CD4-positive, alpha-beta T cell treated with Interleukin-10 for 1 hour (primary cell): ENCODE measurements at places on chromosomes 6 and 20.

GRCh38 chr20:57280221-57280620 lies 13.8 kb upstream of the BMP7 start:
- DNase-seq, result no peak

- no peak for DNase-seq
Measured at GRCh38 chr6:28433119-28433518, 10.2 kb downstream of the ZSCAN23 start.

DNA sequence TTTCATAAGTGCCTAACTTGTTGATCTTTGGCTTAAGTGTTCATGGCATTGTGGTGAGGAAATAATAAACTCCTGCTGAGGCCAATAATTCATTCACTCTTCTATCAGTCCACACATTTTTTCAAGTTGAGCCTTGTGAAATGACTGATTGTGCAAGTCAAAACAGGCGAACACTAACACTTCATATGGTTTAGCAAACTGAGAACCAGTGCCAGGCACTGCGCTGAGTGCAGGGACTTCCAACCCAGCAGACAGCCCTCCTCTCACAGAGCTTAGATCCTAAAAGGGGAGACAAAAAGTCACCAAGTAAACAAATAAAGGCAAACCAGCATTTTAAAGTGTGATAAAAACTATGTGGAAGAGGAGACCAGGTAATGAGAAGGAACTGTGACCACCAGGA lies 435.0 kb downstream of the PTPRT start:
- no peak for DNase-seq

GRCh38 chr6:27922949-27923348 lies 10.8 kb upstream of the OR2B2 start:
- DNase-seq, result no peak

- no peak for DNase-seq
Measured at GRCh38 chr6:170046791-170047626, 243.9 kb downstream of the DLL1 start.

- no peak for DNase-seq
Measured at GRCh38 chr6:126156973-126157372, 170.6 kb downstream of the TRMT11 start.

GRCh38 chr6:41964201-41964887 lies 22.7 kb upstream of the CCND3 start:
- no peak for DNase-seq

DNA sequence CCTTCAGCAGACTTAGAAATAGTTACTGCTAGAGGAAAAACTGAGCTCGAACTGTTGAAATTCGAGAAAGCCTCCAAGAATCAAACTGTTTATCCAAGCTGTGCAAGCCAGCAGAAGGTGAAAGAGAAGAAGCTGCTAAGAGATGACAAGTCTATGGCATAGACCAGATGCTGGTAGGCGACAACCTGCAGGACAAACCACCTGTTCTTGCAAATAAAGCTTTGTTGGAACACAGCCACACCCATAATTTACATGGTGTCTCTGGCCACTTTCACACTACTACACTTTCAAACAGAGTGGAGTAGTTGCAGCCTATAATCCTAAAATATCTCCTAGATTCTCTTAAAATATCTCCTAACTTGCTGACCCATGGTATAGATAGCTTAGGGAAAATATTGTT lies 33.3 kb downstream of the TNFRSF21 start:
- DNase-seq, result no peak

DNA sequence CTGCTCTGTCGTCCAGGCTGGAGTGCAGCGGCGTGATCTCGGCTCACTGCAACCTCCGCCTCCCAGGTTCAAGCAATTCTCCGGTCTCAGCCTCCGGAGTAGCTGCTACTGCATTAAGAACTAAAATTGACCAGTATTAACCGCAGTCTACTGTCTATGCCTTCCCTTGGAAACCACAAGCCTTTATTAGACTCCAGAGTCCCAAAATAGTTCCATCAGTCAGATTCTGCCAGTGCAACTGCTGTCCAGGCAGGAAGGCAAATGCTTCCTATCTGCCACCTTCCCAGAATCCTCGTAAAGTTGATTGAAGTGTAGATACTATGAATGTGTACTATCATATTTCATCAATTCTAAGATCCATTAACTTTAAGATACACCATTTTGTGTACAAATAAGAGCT lies 16.7 kb downstream of the KAT14 start:
- no peak for DNase-seq

- no peak for DNase-seq
Measured at GRCh38 chr6:34951731-34952130, 62.7 kb downstream of the ANKS1A start.

DNA sequence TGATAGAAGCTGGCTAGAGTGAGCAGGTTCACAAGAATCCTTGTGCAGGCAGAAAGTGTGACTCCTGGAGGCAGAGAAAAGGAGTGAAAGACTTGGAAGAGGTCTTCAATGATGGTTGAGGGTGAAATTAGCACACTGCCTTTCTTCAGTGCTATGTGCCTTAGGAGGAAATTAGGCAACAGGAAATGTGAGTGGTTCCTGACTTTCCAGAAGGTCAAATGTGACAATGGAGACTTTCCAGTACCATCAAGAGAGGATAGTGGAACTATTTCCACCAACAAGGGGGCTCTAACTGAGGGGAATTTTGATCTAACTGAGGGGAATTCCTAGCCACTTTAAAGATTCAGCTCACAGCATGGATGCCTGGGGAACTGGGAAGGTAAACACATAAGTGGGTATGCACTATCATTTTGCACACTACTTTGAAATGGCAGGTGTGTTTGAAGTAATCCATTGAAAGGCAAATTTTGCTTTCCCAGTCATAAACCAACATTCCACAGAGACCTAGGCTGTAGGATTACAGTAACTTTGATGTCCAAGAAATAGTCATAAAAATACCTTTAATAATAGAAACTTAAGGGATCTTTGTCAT lies 90.0 kb downstream of the PERP start:
- DNase-seq, result no peak

- no peak for DNase-seq
Measured at GRCh38 chr6:140012150-140012549, 637.7 kb upstream of the CITED2 start.

- no peak for DNase-seq
Measured at GRCh38 chr6:279341-280029, 12.8 kb upstream of the DUSP22 start.

- no peak for DNase-seq
Measured at GRCh38 chr20:22241609-22242008, 342.8 kb downstream of the FOXA2 start.

DNA sequence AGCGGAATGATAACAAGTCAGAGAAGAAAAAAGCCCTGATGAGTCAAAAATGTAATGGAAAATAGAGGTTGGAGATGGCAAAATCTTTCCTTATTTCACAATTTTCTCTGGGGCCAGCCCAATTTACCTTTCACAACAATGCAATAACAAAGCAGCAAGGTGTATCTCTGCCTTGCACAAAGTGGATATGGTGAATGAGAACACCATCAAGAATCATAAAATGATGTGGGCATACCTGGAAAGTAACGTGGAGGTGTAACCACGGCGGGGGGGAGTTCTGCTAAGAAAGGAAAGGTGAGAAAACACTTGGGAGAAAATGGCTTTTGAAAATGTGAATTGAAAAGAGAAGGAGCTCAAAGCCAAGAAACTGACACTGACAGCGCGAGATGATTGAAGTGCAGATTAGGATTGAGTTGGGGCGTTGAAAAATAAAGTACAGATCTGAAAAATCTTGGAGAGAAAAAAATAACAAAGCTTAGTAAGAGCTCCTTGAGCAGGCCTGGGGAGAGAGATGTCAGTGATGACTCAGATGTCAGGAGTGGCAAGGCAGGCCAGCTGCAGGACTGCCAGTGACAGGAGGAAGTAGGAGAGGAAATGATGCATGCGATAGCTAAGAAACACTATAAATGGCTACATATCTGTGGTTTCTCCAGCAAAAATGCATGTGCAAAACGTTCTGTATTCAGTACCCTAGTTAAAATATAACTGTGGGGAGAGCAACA lies 26.2 kb downstream of the ARHGAP18 start:
- DNase-seq, result peak; percentile 73

- DNase-seq, result no peak
Measured at GRCh38 chr6:114304304-114304887, 38.4 kb downstream of the HS3ST5 start.

DNA sequence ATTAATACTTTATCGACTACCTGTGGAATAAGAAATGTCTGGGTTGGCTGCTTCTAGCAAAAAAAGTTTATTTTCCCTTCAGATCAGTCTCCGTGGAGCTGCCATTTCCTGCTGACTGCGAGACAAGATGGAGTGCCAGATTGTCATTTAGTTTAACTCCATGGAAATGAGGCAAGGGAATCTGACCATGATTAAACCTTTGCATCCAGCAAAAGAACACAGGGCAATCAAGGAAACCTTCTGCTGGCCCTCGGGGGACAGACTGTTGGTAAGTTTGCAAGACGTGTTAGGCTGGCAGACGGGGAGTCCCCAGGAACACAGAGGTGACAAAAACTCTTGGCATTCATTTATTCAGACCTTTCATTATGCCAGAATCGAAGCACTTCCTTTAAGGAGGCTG lies 52.2 kb upstream of the SPACA1 start:
- DNase-seq, result no peak

DNA sequence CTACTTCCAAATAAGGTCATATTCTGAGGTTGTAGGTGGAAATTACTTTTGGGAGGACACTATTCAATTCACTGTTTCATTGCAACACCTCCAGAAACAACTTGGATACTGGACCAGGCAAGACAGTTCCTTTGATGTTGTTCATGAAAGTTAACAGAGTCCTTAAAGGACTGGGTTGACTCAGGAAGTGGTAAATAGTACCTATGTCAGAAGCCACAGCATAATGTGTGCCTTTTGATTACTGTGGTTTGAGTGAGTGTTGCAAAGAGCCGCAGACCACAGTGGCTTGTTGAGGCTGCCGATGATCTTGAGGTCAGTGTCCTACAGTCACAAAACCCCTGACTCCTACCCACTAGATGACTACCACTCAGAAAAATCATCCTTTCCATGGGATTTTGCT lies 10.9 kb downstream of the IL20RA start:
- peak; percentile 76 for DNase-seq

DNA sequence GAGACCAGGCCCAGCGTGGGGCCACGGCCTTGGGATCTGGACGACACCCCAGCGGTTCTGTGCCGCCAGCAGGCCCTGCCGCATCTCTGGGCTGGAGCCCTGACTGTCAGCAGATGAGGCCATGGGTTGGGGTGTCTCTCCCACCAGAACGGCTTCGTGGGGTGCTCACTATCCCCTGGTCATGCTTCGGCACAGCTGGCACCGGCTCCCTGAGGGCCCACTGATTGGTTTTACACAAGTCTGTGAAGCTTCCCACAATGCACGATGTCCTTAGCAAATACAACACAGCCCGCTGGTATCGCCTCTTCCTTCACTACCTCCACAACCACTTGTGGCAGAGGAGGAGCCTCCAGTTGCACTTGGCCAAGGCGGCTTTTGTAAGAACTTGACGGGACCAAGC lies 94.3 kb downstream of the THBS2 start:
- DNase-seq, result no peak

DNA sequence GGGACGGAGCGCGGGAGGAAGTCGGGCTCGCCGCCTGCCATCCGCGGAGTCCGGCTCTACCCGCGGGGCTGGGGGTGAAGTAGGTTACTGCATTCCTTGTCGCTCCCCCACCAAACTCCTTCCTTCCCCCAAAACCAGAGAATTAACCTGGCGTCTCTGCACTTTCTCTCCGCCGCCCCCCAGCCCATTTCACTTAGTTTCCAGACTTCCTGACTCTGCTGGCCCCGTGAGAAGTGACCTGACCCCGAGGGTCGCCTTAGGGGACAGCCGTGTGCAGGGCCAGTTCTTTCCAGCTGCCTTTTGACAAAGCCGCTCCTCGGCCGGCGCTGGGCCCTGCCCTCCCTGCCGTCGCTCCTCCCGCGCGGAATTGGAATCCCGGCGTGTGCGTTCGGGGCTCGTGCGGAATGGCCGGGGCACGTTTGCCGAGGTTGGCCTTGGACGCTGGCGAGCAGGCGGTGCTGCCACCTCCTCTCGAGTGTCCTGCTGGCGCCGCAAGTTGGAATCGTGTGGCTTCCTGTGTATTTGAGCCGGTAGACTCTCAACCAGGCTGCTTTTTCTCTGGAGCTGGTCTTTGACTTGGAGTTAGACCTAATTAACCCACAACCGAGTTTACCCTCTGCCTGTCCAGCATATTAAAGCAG lies 650 bp downstream of the DCBLD1 start:
- no peak for DNase-seq

GRCh38 chr6:16766836-16767745 lies 5.8 kb upstream of the ATXN1 start:
- no peak for DNase-seq

- no peak for DNase-seq
Measured at GRCh38 chr6:89978749-89979145, 84.5 kb downstream of the GJA10 start.

GRCh38 chr6:14144678-14145113 lies 27.1 kb downstream of the CD83 start:
- DNase-seq, result peak; percentile 77

DNA sequence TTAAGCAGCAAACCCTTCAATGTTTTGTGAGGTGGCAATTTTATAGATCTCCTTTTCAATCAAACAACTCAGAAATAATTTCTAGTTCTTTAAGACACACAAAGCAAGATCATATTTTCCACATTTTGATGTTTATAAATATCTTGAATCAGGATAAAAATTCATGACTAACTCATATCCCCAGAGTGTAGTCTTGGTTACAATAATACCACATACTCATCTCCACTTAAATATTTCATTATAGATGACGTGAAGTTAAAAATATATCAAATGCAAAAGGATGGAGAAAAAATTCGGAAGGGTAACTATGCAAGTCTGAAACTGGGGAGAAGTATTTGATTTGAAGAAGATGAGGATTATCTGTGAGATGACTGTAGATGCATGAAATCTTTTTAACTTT lies 59.8 kb upstream of the HIVEP1 start:
- no peak for DNase-seq

DNA sequence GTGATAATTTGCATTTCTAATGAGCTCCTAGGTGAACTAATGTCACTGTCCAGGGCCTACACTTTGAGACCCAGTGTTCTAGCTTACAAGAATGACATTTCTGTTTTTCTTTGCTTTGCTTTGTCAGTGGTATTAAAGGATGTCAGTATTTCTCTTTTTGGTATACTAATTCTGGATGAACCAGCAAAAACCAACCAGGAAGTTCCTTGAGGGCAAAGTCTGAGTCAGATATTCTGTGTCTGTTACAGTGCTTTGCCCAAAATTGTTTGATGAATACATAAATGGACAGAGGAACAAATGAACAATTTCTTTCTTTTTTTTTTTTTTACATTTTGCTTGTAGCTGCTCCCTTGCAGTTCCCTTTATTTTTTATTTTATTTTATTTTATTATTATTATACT lies 15.4 kb downstream of the COQ3 start:
- no peak for DNase-seq

GRCh38 chr20:2261046-2261485 lies 34.7 kb upstream of the TGM3 start:
- no peak for DNase-seq

GRCh38 chr6:14444295-14444972 lies 326.9 kb downstream of the CD83 start:
- no peak for DNase-seq
